NCI-H2081 treated with DMSO at 0.1 percent for 48 hours (cell line): ENCODE measurements at places on chromosomes 12 and 14.
A peak's percentile ranks its signal among the peaks of the same experiment; 100 is the strongest.

DNA sequence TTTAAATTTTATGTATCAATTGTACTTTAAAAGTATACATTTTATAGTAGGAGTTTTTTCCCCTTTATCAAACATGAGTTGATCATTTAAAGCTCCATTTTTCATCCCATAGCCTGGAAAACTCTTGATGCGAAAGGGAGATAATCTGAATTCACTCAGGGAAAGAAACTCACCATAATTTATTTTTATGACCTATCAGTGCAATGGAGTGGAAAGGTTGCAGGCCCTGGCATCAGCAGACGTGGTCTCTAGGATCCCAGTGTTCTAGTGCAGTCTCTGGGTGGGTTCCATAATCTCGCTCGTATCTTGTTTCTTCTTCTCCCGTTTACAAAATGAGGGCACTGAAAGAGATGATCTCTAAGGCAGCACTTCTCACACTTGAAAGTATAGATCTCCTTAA is 85.0 kb downstream of the PTGER2 start:
- DNase-seq: no peak

- DNase-seq: no peak
Observed at GRCh38 chr14:96252323-96252998, 3.5 kb upstream of the BDKRB1 start.

DNA sequence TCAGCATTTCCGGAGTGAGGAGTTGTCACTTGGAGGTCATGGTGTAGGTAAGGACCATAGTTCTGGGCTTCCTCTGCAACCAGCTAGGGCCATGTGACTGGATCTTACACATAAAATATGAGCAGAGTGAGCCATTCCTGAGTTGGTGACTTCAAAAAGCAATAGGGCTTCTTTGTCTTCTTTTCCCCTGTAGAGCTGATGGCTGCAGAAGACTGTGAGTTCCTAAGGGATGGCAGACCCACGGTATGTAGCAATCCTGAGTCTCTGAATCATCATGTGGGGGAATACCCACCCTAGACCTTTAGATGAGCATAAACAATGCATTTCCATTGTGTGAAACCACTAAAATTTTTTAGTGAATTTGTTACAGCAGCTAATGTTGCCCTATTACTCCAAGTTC is 151.1 kb upstream of the TBX3 start:
- no peak for DNase-seq

DNA sequence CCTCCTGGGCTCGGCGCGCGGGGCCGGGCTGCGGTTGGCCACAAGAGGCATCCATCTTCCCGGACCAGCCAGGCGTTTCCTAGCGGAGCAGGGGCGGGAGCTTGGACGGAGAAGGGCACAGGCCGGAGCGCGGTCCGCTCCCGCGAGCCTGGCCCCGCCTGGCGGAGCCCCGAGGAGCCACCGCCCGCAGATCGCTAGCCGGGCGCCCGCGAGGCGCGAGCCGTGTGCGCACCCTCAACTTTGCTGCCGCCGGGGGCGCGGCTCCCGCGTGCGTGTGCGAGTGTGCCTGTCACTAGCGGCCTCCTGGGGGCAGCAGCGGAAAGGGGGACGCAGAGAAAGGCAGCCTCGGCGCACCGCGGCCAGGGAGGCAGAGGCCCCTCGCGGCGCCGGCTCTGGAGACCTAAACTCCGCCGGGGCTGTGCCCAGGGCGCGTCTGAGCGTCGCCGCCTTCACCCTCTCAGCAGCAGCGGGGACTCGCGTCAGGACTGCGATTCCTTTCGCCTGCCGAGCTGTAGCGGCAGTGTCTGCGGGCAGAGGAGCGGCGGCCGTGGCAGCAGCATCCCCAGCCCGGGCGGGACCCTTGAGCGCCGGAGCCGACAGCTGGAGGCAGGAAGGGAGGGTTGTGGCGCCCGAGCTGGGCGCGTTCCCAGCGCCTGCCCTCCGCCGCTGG is 644 bp upstream of the SRGAP1 start:
- peak; percentile 89 for DNase-seq

DNA sequence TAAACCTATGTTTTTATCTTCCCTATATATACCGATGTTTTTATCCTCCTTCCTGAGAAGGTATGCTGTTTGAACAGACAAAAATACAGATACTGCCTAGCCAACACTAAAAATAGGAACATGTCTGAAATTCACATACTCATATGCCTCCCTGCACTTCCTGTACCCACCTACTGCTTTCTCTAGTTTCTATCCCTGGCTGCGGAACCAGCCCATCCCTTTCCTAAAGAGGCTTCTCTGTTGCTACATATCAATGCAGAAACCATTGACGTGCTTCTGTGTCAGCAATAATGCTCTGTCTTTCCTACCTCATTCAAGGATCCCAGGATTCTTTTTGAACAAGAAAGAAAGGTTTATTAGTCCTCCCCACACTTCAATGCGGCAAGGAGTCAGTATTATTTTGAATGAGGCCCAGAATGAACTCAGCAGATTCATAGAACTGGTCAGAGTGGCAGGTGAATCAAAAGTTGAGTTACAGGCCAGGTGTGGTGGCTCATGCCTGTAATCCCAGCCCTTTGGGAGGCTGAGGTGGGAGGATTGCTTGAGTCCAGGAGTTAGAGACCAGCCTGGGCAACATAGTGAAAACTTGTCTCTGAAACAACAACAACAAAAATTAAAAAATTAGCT is 67.8 kb upstream of the NAP1L1 start:
- DNase-seq: no peak

- no peak for DNase-seq
Observed at GRCh38 chr12:10669533-10669932, 4.3 kb downstream of the STYK1 start.

DNA sequence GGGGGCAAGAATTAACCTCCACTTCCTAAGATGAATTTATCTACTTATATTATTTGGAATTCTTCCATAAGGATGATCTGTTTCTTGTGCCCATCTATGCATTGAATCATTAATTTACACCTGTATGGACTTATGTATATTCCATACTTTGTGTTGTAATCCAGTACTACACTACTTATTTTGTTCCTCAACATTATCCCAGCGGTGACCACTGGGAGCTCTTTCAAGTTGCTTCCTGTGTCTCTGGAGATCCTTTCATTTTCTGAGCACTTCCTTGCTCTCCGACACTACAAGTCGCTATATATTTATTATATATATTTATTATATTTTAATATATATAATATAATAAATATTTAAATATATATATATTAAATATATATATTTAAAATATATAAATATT is 54.9 kb upstream of the SCN8A start:
- DNase-seq: no peak

DNA sequence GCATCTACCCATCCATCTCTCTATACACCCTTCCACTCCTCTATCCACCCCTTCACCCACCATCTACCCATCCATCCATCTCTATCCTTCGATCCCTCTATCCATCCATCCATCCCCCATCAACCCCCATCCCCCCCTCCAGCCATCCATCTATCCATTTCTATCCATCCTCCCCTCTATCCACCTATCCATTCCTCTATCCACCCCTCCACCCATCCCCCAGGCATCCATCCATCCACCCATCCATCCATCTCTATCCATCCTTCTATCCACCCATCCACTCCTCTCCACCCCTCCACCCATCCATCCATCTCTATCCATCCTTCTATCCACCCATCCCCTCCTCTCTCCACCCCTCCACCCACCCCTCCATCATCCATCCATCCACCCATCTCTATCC is 17.5 kb upstream of the GPR132 start:
- DNase-seq: no peak

GRCh38 chr12:16361142-16361783 is 13.8 kb downstream of the MGST1 start:
- peak; percentile 66 for DNase-seq

DNA sequence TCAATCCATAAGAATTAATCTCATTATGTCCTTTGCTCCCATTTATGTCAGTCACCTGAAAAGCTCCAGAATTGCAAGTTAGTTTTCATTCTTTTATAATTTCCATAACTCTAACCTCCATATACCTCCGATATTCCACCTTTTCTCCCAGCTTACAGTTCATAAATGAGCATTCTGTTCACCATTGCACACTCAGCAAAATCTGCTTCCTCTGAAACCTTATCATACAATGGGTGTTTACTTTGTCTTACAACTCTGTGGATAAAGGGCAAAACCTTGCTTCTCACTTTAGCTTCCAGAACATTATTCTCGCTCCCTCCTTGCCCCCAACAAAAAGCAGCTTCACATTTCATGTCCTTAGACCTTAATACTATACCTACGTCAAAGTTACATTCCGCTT is 19.3 kb upstream of the SLCO1B1 start:
- no peak for DNase-seq

GRCh38 chr14:88300817-88301216 is 22.3 kb downstream of the KCNK10 start:
- DNase-seq: no peak

DNA sequence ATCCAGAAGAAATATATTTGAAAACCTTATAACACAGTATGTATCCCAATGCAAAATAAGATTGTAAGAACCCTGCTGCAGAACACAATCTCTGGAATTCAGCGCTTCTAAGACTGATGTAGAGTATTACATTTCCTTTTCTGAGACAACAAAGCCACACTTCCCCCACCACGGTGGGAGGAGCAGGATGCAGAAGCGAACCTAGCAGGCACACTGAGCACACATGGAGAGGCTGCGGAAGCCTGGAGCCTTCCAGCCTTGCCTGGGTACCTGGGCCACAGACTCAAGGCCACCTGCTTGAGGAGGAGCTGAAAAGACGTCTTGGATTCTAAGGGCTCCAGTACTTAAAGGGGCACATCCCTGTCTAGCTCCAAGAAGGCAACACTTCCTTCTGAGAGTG is 46.4 kb downstream of the TCHP start:
- no peak for DNase-seq

GRCh38 chr14:34374998-34375740 is 86.9 kb downstream of the SPTSSA start:
- no peak for DNase-seq

GRCh38 chr12:93229494-93230325 is 148.0 kb upstream of the NUDT4 start:
- DNase-seq: no peak

- no peak for DNase-seq
Observed at GRCh38 chr14:101037021-101037817, 133.7 kb upstream of the RTL1 start.

GRCh38 chr12:49794811-49795653 is 33.2 kb downstream of the NCKAP5L start:
- no peak for DNase-seq

DNA sequence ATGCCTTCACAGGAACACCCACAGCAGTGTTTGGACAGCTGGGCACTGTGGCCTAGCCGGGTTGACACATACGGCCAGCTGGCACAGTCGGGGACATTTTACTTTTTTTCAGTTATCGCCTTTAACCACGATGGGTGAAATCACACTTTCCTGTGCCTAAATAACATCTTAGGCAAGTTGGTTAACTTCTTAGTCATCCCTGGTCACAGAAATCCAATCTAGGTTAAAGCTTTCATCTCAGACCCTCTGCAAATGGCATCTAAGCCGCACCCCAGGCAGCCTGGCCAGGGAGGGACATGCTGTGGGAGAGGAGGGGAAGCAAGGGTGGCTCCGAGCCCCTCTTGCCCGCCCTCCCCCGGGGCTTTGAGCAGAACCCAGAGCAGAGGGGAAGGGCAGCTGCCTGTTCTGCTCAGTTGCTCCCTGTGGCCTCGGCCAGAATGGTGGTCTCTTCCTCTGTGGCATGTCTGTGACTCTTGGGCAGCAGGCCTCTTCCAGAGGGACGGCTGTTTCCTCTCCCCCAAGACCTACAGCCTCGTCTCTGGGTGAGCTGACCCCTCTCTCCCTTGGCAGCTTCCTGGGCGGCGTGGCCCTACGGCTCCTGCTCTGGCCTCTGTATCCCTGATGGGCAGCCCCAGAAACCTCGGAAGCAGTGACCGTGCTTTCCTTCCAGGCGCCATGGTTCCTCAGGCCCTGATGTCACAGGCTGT is 85.4 kb upstream of the DYNC1H1 start:
- no peak for DNase-seq

GRCh38 chr12:131980263-131980662 is 30.5 kb downstream of the EP400 start:
- DNase-seq: no peak

DNA sequence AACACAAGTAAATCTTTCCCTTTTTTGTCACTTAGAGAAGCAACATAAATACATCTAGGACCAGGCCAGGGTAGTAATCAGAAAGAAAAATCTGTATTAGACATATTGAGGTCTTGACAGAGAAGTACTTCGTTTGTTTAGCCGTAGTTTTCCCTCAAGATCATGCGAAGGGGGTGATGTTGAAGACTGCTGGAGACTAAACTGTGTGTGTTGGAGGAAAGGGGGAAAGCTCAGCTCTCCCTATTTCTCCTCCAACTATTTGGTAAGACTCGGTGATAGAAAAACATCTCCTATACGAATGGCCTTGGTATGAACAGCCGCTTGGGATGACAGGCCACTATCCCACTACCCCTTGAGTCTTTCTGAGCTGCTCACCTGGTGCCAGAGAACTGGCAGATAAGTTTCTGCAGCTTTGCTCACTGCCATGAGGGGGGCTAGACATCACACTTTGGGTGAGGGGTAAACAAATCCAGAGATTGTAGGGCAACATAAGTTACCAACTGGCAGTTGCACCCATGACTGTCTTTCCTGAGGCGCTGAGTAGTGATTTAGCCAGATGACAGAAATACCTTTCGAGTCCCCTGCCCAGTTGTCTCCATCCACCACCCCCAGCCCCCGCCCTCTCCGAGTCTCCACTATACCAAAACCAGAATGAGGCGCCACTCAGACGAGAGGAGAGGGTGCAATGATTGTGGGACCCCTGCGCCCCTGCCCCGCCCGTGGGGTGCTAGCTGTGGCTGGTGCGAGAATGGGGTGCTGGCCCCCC is 685 bp downstream of the VAMP1 start:
- no peak for DNase-seq

- peak; percentile 76 for DNase-seq
Observed at GRCh38 chr14:93431036-93431670, 414 bp downstream of the UNC79 start.

- DNase-seq: no peak
Observed at GRCh38 chr14:64504897-64505794, 576 bp downstream of the ZBTB1 start.

DNA sequence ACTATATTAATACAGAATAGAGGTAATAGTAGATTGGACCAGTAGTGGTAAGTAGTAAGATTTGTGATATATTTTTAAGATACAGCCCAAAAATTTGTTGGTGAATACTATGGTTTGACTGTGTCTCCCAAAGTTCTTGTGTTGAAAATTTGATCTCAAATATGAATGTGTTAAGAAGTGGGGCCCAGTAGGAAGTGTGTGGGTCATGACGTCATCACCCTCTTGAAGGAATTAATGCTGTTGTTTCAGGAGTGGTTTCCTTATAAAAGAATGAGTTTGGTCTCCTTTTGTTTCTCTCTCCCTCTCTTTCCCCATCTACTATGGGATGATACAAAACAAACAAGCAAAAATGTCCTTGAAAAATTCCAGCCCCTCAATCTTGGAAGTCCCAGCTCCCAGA is 16.3 kb downstream of the LUM start:
- no peak for DNase-seq

GRCh38 chr12:59927032-59927431 is 331.2 kb downstream of the SLC16A7 start:
- DNase-seq: no peak

DNA sequence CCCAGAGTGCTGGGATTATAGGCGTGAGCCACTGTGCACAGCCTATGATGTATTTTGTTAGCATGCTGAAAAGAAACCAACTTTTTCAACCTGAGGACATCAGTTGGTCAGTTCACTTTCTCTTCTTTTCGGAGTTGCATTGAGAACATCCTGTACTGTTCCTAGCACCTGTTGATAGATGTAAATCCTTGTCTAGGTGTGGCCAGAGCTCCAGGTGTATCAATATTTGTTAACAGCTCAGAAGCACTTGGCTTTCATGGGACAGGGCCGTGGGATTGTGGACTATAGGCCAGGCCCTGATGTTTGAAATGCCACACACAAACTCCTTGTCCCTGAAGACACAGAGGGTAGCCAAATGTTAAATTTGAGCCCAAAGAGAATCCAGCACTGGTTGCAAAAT is 14.9 kb downstream of the HCAR2 start:
- DNase-seq: no peak
